ENCODE measurements at places on chromosomes 13 and 19. TPM values are rescaled to one million over a fixed set of nuclear protein-coding genes. Genes with fewer than 3 reads are reported as not detected.
A peak's percentile ranks its signal among the peaks of the same experiment; 100 is the strongest.

Gene ZNF486
- total RNA-seq: 2.6 TPM

- ATAC-seq: no peak
Measured at GRCh38 chr19:45809643-45810159, 5.4 kb downstream of the RSPH6A start.

Gene ALOX5AP
- 34.7 TPM for total RNA-seq

GRCh38 chr19:52646571-52647217 is 8.5 kb upstream of the ZNF83 start:
- ATAC-seq: no peak

Gene GDF15
- total RNA-seq: 3.0 TPM

Gene RFX1
- 5.1 TPM for total RNA-seq

Gene ZNF610
- 2.9 TPM for total RNA-seq

DNA sequence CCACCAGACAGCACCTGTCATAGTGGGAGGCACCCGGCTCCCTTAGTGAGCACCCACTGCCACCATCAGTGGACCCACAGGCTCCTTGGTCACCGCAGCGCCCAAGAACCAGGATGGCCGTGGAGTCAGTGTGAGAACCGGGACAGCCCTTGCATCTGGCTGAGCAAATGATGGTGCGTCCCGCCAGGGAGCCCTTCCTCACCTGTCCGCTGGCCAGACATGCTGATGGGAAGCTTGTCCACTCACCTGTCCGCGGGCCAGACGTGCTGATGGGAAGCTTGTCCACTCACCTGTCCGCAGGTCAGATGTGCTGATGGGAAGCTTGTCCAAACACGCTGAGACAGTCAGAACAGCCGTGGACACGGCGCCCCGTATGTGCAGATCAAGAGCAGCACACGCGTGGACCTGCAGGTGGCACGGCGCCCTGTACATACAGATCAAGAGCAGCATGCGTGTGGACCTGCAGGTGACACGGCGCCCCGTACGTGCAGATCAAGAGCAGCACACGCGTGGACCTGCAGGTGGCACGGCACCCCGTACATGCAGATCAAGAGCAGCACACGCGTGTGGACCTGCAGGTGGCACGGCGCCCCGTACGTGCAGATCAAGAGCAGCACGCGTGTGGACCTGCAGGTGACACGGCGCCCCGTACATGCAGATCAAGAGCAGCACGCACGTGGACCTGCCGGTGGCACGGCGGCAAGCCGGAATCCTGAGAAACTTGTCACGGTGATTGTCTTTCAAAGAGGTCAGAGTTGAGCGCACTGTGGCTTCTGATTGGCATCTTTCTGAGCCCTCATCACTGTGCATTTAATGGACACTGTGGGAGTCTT is 40.7 kb upstream of the DCUN1D2 start:
- ATAC-seq: no peak

Gene RASIP1
- 10.2 TPM for total RNA-seq

Gene LRRC4B
- 9.3 TPM for total RNA-seq

GRCh38 chr19:18417250-18418028 is 1.8 kb upstream of the SSBP4 start:
- ATAC-seq: peak; percentile 30

DNA sequence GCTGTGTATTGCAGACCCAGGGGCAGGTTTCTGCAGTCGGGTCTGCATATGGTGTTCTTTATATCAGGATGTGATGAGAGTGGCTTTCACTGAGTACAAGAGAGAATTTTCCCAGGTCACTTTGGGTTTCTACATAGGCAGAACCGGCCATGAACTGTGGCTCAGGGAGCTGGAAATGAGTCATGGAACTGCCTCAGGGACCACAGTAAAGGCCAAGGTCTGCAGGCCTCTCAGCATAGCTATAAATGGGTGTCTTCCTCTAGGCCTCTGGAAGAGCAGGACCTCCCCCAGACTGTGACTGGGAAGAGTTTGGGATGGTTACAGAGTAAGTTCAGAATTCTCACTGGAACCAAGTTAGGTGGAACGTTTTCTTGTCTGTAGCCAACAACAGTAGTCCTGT is 51.8 kb upstream of the ZNF681 start:
- no peak for ATAC-seq

GRCh38 chr13:37226971-37227370 is 121.5 kb upstream of the CSNK1A1L start:
- ATAC-seq: no peak

Gene FCGBP
- total RNA-seq: 2.7 TPM

DNA sequence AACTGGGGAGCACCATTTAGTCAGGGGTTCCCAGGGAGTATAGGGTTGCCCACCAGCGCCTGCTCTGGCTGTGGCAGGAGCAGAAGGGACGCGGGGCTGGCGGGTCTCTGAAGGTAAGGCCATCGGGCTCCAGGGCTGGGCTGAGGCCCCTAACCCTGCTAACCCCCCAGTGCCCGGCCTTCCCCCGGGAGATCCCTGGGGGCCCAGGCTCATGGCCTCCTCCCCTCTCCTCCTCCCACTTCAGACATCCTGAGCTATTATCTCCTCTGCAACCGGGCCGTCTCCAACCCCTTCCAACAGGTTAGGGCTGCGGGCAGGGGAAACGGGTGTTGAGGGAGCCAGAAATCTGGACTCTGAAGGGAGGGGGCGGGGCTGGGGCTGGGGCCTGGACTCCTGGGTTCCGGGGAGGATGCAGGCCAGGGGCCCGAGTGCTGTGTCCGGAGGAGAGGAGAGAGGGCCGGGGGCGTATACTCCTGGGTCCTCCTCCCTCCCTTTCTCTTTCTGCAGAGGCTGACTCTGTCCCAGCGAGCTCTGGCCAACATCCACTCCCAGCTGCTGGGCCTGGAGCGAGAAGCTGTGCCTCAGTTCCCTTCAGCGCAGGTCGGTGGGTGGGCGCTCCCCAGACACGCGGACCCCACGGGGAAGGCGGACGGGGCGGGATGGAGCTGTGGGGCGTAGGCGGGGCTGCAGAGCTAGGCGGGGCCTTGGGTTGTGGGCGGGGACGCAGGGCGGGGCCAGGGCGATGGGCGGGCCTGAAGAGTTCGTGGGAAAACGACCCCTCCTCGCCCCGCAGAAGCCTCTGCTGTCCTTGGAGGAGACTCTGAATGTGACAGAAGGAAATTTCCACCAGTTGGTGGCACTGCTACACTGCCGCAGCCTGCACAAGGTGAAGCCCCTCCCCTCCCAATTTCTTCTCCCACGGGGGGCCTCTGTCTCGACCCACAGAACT is 15.3 kb downstream of the TTYH1 start:
- peak; percentile 61 for ATAC-seq

DNA sequence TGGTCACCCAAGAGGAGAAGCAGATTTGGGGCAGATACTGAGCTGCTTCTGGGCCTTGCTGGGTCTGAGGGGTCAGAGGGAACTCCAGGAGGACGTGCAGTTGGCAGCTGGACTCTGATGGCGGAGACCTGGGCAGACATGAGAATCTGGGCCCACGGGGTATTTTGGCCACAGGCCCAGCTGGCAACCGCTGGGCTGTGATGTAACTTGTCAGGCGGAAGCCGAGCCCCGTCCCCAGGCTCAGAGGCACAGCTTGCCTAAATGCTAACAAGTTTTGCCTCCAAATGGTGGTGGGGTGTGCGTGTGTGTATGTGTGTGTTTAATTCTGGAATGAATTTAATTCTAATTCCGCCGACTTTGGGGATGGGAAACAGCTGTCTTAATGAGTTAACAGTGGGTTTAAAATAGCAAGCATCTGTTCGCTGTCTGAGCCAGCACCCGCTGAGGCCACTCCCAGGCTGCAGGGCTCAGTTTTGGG is 11.6 kb downstream of the ZNRF4 start:
- peak; percentile 22 for ATAC-seq

Gene MAG
- total RNA-seq: not detected

- peak; percentile 90 for ATAC-seq
Measured at GRCh38 chr13:74575729-74576125, 441.5 kb upstream of the KLF12 start.

DNA sequence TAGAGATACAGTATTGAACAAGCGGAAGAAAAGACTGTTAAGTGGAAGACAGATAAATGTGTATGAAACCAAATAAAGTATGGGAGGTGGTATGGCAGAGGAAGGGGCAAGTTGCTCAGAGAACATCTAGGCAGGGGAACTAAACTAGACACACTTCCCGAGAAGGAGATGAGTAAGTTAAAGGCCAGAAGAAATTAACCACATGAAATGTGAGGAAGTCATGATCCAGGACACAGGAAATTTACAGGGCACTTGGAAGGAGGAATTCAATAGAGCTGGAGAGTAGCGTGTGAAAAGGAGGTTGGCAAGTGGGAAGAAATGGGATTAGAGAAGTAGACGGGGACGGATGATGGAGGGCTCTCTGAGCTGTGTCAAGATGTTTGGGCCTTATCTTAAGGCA is 208.8 kb downstream of the COG6 start:
- ATAC-seq: no peak

All from gastroesophageal sphincter (tissue), 4 donors.